ENCODE measurements at places on chromosomes 4 and X.

- DNase-seq = no peak
Observed at GRCh38 chr4:14668296-14668695, 334.0 kb upstream of the CPEB2 start.

DNA sequence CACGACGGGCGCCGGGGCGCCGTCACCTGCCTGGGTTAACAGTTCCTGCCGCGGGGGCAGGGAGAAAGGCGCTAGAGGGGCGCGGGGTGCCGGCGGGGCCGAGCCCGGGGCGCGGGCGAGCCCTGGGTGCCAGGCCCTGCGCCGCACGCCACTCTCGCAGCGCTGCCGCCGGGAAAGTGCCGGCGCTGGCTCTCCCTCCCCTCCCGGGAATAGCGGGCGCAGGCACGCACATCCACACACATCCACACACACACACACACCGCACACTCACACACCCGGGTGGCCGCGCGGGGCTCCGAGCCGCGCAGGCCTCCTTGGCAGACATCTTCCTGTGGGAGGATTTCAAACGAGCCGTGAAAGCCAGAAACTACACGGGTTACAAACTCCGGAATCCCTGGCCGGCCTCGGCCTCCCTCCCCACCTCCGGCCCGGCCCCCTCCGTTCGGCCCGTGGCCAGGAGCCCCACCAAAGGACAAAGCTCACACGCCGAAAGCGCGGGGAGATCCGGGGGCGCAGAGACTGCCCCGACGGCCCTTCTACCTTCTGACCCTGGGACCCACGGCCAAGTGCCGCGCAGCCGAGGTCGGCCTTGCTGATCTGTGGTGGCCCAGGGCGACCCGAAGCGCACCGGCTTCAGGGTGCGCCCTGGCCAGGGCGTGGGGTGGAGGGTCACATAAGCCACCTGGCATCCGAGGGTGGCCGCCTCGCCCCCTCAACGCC, 92.3 kb downstream of the BCOR start:
- no peak for DNase-seq

- no peak for DNase-seq
Observed at GRCh38 chr4:101850698-101851097, 60.2 kb downstream of the BANK1 start.

DNA sequence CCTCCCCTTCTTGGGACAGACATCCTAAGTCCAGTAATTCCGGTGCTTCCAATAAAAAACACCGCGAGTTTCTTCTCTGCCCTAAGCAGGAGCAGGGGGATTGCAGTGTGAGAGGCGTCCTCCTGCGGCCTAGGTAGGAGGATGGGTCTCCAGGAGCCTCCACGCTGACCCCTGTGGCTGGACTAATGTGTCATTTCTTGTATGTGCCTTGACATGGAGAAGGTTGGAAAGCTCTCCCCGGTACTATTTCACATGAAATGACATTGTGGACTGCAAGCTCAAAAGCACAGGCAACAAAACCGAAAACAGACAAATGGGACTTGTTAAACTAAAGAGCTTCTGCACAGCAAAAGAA, 66.6 kb upstream of the ENPP6 start:
- no peak for DNase-seq

- no peak for DNase-seq
Observed at GRCh38 chr4:42646999-42647541, 9.8 kb downstream of the ATP8A1 start.

DNA sequence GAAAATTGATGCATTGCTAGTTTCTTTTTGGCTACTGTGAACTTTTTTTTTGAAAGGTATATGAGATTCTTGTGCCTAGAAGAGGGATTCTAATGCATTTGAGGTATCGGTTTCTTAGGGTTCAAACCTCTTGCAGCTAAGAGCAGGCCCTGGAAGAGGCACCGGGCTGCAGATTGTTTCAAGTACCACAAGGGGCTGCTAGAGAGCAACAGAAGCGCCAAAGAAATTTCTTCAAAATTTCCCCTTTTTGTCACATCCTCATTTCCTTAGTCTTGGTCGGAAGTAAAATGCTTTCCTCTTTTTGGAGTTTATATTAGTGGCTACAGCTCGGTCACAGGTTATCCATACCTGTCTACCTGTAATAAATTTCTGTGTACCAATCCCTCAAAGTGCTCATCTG, 89.8 kb downstream of the PDGFRA start:
- no peak for DNase-seq

GRCh38 chr4:48193096-48193836, 59.2 kb upstream of the TXK start:
- no peak for DNase-seq

GRCh38 chr4:40937140-40937725, 187.5 kb downstream of the NSUN7 start:
- DNase-seq = no peak

- no peak for DNase-seq
Observed at GRCh38 chr4:20544645-20545044, 155.6 kb upstream of the PACRGL start.

DNA sequence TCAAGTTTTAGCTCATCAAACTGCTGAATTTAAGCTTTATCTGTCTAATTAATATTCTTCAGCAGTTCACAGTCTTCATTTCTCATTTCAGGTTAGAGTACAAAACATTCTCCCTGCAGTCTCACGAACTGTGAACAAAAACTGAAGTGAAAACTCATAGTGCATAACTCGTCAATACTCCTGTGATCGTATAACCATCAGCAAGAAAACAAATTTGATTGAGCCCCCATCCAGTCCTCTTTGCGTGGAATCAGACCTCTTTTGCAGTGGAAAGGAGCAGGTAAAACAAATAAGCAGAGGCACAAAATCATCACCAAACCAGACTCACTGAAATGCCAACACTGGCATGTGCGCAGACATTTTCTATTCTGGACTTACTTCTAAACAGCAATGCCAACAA, 12.7 kb downstream of the ADAM29 start:
- no peak for DNase-seq

GRCh38 chrX:84175274-84175673, 12.7 kb downstream of the RPS6KA6 start:
- no peak for DNase-seq
